Activated naive CD4-positive, alpha-beta T cell treated with Interleukin-2 at 50 U/mL for 16 hours (primary cell): ENCODE measurements at places on chromosomes 1 and 21.

DNA sequence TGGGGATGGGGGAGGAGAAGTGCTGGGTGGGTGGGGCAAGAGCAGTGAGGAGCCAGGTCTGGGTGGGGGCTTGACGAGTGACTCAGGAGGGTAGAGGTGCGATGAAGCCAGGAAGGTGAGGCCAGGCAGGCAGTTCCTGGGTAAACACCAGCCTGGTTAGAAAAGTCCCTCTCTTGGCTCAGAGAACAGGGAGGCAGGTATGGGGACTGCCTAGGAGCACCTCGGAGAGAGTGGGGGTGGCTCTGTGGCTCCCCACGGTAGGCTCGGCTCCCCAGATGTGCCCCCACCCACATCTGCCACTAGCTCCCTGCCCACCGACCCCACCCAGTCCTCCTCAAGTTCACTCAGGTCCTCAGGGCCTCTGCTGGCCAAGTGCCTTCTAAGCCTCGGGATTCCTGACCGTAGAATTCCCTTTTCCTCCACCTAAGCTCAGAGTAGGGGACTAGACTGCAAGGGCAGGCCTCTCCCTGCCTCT, 1.2 kb downstream of the HSPG2 start:
- DNase-seq: no peak

DNA sequence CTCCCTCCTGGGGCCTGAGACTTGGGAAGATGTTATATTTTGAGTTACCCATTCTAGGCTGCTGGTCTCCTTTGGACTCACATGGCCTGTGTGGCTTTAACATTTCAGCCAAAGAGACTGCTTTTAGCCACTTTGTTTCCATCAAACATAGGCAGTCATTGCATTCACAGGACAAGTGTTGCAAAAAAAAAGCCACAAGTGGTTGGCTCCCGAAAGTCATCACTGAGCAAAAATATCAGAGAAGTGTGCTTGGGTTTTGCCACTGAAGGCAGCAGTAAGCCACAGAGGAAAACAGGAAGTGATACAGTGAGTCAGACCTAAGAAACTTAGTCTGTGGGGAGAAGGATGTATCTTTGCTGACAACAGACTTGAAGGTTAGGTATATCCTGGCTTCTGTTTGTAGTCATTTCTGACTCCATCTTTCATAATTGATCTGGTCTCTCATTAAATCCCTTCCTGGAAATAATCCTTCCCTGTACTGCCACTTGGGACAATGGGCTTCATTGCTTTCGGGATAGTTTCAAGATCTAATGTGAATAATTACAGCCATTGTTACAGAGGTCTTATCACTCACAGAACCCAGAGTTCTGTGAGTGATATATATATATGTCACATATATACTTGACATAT, 80.9 kb downstream of the COLGALT2 start:
- peak; percentile 48 for DNase-seq

- no peak for DNase-seq
Measured at GRCh38 chr1:119253366-119253765, 112.9 kb upstream of the WARS2 start.

- no peak for DNase-seq
Measured at GRCh38 chr1:223714849-223715603, 2.7 kb downstream of the CAPN2 start.

GRCh38 chr1:196660272-196660671, 8.4 kb downstream of the CFH start:
- no peak for DNase-seq

- DNase-seq: peak; percentile 50
Measured at GRCh38 chr1:26959722-26960624, at the start of gene KDF1. KDF1 (minus strand) TSS chr1:26960468; CDS start chr1:26952380, 8,088 bp downstream.

GRCh38 chr1:161071886-161072371, 2.2 kb upstream of the ARHGAP30 start:
- peak; percentile 46 for DNase-seq

- DNase-seq: no peak
Measured at GRCh38 chr1:228810878-228811711, 75.8 kb downstream of the RHOU start.

DNA sequence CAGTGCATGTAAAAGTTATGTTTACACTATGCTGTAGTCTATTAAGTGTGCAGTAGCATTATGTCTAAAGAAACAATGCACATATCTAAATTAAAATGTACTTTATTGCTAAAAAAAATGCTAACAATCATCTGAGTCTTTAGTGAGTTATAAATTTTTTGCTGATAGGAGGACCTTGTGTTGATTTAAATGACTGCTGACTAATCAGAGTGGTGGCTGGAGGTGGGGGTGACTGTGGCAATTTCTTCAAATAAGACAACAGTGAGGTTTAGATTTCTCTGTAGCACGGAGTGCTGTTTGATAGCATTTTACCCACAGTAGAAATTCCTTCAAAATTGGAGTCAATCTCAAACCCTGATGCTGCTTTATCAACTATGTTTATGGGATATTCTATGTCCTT, 37.0 kb downstream of the HS2ST1 start:
- DNase-seq: no peak

- no peak for DNase-seq
Measured at GRCh38 chr21:43298546-43299440, 128.1 kb downstream of the SIK1 start.

GRCh38 chr1:180571060-180571831, 12.5 kb downstream of the OVAAL start:
- DNase-seq: no peak

DNA sequence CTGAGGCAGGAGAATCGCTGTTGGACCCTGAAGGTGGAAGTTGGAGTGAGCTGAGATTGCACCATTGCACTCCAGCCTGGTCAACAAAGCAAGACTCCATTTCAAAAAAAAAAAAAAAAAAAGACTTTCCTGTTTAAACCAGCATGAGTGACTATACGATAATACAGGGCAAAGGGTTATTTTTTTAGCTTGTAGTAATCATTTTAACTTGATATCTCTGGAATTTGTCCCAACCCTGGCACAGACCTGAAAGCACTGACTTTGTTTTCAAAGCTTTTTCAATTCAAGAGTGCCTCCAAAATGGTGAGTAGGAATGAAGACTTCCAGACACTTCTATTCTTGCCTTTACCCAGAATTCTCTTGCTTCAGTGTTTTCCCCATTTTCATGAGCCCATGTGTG, 4.4 kb upstream of the TMCO2 start:
- no peak for DNase-seq

- DNase-seq: no peak
Measured at GRCh38 chr1:112938210-112938609, 17.8 kb downstream of the SLC16A1 start.

DNA sequence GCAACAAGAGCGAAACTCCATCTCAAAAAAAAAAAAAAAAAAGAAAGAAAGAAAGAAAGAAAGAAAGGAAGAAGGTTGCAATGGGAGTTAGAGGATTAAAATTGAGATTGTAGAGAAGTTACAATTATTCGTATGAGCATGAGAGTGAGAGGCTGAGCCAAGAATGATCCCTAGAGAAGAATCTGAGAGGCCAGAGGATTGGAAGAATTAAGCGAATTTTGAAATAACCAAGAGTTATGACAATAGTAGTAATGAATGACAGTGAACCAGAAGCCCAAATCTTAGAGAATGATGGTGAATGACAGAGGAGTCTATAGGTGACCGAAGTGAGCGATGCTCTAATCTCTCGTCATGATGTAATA, 369 bp upstream of the ZYG11B start:
- no peak for DNase-seq

- DNase-seq: no peak
Measured at GRCh38 chr1:232306269-232306961, 323.5 kb downstream of the SIPA1L2 start.

- DNase-seq: no peak
Measured at GRCh38 chr1:89657886-89658285, 25.0 kb downstream of the LRRC8C start.

DNA sequence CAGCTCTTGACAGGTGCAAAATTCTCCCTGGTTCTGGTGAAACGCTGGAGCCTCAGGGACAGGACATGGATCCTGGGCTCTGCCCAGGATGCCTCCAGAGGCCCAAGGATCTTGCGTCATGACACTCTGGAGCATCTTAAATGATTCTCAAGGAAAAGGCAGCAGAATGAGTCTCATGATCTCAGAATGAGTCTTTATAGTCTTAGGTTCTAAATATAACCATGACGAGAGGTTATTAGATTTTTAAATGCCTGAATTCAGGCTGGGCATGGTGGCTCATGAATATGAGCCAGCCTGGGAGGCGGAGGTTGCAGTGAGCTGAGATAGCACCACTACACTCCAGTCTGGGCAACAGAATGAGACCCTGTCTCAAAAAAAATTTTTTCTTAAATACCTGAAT, 55.5 kb downstream of the ECE1 start:
- DNase-seq: no peak

DNA sequence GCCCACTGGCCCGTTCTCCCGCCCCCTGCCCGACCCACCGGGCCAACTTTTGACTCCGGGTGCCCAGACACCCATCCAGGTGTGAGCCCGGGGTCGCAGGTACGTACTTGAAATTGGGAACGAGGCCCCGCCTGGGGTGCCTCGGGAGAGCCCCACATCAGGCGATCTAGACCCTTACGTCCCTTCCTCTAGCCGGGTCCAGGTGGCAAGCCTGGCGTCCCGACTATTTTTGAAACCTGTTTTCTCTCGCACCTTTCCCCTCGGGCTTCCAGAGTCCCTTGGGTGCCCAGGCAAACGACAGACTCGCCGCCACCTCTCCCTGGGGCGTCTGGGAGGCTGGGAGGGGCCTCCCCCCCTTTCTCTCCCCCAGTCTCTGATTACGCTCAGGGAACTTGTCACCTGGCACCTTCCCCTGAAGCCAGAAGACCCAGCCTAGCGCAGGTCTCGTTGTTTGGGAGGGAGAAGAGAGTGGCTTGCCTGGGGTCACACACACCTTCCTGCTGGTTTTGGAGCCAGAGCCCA, 898 bp downstream of the LDLRAP1 start:
- no peak for DNase-seq

- no peak for DNase-seq
Measured at GRCh38 chr1:209633335-209633997, 18.8 kb downstream of the LAMB3 start.

DNA sequence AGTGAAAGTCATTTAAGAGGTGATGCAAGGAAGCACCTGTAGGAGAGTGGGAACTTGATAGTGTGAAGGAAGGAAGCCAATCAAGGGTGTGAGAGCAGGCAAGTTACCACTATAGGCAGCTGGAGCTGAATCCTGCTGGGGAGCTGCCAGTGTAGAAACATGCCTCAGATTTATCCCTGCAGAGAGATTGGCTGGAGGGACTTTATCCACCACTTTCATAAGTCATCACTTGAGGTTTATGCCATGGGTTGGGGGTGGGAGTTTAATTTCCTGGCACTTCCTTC, 443.6 kb downstream of the PLPP3 start:
- DNase-seq: no peak

- no peak for DNase-seq
Measured at GRCh38 chr1:171702598-171702997, 39.3 kb downstream of the VAMP4 start.

- DNase-seq: no peak
Measured at GRCh38 chr1:190328361-190328760, 149.3 kb downstream of the BRINP3 start.

GRCh38 chr1:3462356-3463012, 8.0 kb downstream of the ARHGEF16 start:
- no peak for DNase-seq

- no peak for DNase-seq
Measured at GRCh38 chr1:59429656-59430055, 132.8 kb downstream of the FGGY start.

- no peak for DNase-seq
Measured at GRCh38 chr1:215606564-215607168, 39.6 kb downstream of the KCTD3 start.

DNA sequence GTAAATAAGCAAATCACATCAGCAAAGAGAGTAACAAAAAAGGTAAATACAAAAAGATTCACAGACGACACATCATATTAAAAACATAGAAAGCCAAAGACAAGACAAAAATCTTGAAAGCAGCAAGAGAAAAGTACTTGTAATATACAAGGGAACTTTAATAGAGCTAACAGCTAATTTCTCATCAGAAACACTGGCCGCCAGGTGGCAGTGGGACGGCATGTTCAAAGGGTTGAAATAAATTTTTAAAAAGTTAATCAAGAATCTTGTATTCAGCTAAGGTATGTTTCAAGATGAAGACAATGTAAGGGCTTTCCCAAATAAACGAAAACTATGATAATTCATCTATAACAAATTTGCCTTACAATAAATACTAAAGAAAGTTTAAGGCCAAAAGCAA, 358.1 kb downstream of the LRRIQ3 start:
- DNase-seq: no peak

- no peak for DNase-seq
Measured at GRCh38 chr1:241212628-241213027, 144.4 kb downstream of the RGS7 start.

GRCh38 chr21:38875694-38876492, 70.2 kb downstream of the ETS2 start:
- DNase-seq: no peak

DNA sequence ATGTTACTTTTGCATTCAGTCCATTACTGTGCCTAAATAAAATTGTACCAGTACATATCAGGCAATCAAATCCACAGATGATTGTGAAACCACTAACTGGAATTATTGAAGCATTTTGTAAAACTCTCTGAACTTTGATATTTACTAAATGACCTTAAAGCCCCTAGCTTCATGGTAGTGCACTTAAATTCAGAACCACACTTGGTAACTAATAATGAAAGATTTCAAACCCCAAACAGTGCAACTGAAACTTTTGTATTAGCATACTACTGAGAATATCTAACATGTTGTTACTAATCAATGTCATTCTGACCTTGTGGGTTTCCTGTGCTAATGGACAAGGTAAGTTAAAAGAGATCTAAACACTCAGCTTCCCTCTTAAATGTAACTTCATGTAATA, at the start of gene CFHR3:
TSS of gene CFHR3 (plus strand) at position 238 of the 400 bp plus-strand sequence. CDS start at position 285, 47 bp downstream.
- DNase-seq: no peak

GRCh38 chr1:151197863-151198253, 494 bp upstream of the PIP5K1A start:
- no peak for DNase-seq

DNA sequence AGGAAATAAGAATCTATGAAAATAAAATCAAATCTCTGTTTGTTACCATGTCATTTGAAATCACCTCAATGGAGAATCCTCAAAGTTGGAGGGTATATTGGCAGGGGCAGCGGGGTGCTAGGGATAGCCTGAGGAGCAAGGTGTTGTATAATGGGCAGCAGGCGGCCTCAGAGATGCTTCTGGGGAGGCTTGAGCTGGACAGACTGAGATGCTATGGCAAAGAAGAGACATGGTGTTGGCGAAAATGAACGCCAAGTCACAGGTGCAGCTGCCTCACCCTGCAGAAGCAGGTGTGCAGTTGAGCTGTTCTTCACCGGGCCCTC, 3.1 kb upstream of the SLC1A7 start:
- no peak for DNase-seq

DNA sequence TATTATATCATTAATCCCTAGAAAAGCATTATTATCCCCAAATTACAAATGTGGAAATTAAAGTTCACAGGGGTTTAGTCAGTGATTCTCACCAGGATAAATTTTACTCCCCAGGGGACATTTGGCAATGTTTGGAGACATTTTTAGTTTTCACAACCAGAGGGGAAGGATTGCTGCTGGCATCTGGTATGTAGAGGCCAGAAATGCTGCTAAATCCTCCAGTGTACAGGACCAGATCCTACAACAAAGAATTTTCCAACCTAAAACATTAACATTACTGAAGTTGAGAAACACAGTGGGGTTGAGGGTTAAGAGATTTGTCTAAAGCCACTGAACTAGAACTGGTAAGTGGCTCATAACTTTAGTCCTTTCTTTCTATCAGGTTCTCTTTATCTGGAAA, 162.0 kb upstream of the SYT6 start:
- no peak for DNase-seq

GRCh38 chr1:112325504-112325903, 70.5 kb upstream of the CTTNBP2NL start:
- no peak for DNase-seq
